NCI-H524 treated with DMSO at 0.1 percent for 48 hours (cell line): ENCODE measurements at places on chromosomes 1 and 21.
A peak's percentile ranks its signal among the peaks of the same experiment; 100 is the strongest.

DNA sequence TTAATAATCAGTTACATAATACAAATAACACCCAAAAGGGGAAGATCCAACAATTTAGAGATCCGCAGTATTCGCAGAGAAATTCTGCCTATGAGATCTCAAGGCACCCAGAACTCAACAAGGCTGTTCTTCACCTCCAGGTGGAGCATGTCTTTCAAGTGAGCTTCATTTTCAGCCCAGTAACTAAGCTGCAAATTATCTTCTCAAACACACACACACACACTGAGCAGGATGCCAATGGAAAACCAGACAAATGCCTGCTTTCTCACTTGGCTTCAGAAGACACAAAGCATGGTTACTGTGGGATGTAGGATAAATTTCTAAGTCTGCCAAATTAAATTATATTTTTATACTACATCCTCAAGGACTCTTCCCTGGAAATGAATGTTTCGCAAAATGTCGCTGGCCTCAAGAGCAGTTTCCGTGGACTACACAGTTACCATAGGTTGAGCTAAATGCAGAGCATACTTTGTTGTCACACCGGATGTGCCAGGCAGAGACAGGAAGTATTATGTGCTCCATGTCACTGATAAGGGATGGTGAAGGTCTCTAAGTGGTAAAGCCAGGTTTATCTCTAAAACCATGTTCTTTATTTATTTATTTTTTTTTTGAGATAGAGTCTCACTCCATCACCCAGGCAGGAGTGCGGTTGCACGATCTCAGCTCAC is 30.3 kb downstream of the UBR4 start:
- DNase-seq, result no peak

GRCh38 chr1:86696522-86696921 is 7.9 kb upstream of the SH3GLB1 start:
- no peak for DNase-seq

DNA sequence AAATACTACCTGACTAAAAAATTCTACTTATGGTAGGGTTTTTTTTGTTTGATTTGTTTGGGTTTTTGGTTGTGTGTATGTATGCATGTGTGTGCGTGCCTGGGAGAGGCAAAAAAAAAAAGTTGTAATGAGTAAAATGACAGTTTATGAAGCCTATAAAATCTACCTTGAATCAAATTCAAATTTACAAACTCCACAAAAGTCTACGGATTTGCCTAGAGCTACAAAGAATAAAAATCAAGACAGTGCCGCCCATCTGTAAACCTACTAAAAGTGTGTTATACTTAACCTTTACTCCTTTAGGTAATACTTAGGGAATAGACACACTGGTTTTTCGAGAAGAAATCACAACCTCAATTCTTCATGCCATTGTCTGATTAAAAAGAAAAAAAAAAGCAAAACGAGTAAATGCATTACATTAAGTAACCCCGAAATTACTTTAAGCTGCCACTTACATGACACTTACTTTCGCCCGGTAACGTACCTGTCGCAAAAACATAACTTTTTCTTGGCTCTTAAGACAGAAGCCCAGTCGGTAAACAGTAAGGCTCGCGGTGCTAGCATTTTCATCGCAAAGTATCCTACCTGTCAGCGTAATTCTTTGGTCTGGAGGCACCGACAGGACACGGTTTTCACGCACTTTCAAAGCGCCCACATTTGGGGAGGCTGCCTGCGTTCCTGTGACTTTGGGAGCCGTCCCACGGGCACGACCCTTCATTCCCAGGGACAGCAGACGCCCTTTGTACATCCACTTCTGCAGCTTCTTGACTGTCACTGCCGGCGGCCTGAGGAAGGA is 951 bp downstream of the SYDE2 start:
- no peak for DNase-seq

- no peak for DNase-seq
These were observed 6.2 kb upstream of the EXTL1 start for GRCh38 chr1:26015358-26015757.

DNA sequence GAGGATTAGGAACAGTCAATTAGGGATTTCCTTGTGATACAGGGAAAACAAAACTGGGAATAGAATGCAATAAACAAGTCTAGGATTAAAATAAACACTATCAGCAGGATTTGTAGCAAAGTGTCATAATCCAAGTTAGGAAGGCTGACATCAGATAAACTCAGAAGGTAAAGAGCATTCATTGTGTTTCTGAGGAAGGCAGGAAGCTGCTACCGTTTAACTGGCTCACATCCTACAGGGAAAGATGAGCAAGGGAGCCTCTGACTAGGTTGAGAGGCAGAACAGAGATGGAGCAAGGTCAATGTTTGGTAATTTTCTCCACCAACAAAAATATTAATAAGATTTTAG is 124.7 kb downstream of the POU2F1 start:
- no peak for DNase-seq

- DNase-seq, result no peak
These were observed 120.8 kb downstream of the DMRTB1 start for GRCh38 chr1:53580009-53580400.

GRCh38 chr1:14626869-14627607 is 28.6 kb downstream of the KAZN start:
- DNase-seq, result no peak

DNA sequence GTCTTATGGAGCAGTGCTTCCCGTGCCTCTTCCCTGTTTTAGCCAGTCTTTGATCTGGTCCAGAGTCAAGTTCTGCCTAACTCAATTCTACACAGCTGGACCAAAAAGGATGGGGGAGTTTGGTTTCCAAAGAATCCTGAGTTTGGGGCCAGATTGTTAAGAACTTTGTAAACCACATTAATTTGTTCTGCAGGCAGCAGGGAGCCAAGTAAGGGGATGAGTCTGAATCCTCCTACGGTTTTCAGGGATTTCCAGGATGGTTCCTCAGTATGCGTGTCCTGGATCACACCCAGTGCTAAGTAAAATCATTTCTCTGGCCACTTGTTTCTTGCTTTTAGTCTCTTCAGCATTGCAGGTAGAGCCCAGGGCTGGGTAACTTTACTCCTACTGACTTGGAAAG is 26.1 kb upstream of the GJA5 start:
- DNase-seq, result no peak

DNA sequence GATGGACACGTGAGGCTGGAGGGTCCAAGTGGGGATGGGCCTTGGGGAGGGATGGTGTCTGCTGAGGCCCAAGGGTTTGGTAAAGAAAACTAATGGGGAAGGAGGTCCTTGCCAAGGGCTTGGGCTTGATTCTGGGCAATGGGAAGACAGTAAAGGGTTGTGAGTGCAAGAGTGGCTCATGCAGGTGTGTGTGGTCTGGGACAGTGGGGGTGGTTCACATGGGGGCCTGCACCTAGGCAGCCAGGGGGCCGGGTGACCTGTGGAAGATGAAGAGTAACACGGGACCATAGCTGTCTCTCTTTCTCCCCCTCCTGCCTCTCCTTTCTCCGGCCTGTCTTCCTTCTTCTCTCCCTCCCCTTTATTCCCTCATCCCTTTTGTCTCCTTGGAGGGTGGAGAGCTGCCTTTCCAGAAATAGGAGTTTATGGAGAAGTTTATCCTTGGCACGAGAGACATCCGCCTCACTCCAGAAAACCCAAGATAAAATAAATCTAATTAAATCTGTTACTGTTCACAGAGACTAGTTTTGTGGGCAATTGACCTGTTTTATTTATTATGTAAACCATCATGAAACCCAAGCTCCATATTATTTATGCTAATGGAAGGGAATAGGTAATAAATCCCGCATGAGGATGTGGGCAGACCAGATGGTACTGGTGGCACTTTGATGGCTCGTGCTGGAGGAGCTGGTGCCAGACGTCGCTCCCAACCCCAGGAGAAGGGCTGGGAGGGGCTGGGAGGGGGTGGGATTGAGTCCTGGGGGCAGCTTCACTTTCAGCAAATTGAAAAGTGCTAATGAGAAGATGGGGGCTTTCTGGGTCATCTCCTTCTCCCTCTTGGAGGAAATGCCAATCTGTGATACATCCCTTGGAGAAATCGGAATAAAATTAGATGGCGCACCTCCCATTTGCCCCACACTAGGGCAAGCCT is 272.9 kb upstream of the CSF3R start:
- DNase-seq, result peak; percentile 91

- DNase-seq, result no peak
These were observed 242.5 kb upstream of the TMPRSS15 start for GRCh38 chr21:18646116-18646515.

DNA sequence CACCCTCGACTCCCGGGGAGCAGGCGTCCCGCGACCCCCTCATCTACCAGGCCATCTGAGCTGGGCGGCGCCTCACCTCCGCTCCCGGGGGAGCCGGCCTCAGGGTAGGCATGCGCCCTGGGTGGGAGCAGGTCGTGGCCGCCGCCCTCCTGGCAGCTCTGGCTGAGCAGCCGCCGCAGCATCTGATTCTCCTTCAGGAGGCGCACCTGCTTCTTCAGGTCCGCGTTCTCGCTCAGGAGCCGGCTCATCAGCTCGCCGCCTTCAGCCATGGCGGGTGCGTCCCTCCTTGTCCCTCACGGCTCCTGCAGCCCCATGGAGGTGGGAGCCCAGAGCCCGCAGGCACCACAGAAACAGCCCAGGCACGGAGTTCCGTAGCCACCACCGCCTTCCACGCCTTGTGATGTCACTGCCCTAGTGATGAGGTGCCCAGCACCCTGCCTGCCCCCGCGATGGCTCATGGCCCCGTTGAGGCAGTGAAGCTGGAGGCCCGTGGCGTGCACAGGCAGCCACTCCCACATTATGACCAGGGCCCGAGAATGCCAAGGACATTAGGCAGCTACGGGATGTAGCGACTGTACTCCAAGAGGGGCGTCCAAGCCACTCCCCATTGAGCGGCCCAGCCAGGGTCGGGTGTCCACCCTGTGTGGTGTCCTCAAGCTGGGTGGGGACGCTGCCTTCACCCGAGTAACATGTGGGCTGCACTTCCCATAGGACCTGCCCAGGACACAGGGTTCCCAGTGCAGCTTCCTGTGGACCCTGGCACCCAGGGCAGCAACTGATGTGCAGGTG is 1.5 kb downstream of the SPATC1L start:
- DNase-seq, result no peak

GRCh38 chr1:206704226-206704625 is 19.5 kb downstream of the MAPKAPK2 start:
- no peak for DNase-seq

- no peak for DNase-seq
These were observed 20.8 kb upstream of the ETV3 start for GRCh38 chr1:157158967-157159366.

GRCh38 chr1:30719406-30720270 is 3.7 kb downstream of the MATN1 start:
- DNase-seq, result no peak

DNA sequence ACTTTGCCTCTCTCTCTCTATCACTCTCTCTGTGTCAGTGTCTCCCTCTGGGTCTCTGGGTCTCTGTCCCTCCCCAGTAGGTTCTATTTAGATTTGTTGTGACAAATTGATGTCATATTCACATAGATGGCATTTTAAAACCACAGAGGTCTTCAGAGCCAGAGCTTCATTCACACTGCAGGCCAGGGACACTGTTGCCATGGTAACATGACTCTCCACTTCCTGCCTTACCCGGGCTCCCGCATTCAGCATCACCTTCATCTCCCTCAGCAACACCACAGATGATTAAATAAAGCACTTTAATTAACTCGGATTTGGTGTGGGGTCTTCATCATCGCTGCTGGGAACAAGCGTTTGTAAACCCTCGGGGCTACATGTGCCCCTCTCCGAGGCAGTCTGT is 132.6 kb downstream of the ETS2 start:
- DNase-seq, result peak; percentile 3

DNA sequence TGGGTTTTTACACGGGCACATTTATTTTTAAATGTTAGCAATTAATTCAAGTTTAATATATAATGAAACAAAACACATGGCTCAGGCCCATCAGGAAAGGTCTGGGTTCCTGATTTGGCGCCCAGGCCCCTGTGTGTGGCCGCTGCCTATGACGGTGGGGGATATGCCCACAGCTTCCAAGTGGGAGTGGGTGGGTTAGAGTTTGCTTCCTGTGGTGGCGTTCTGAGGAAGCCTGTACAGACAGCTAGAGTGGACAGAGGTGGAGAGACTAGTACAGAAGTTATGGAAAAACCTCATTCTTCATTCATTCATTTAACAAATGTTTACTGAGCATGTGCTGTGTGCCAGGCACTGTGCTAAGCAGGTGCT is 22.4 kb upstream of the EPS8L3 start:
- DNase-seq, result no peak

- no peak for DNase-seq
These were observed 120.9 kb upstream of the PRDX6 start for GRCh38 chr1:173356191-173356762.

GRCh38 chr1:101262630-101263348 is 26.0 kb downstream of the S1PR1 start:
- DNase-seq, result no peak

GRCh38 chr1:192849011-192849410 is 40.2 kb downstream of the RGS2 start:
- no peak for DNase-seq

DNA sequence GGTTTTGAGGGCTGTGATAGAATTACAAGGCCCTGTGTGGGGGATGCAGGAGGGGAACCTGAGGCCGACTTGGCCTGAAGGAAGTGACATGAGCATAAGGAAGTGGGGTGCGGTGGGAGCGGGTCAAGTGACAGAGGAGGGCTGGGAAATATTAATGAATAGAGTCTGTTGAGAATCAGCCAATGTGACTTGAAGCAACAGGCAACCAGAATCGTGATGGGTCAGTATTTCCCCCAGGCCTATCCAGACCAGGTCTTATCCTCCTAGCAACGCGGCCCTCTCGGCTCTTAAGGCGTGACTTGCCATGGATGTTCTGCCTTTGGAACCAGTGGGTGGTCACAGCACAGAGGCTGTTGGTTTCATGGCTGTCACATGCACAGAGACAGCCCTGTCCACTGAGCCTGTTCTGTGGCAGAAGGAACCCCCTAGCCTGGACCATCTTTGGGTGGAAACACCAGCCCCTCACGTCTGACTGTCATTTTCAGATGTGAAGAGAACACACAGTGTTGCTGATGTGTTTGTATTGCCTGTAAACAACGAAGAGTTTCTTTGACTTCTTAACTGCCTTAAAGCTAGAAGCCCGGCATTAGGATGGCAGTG is 468.8 kb downstream of the CAMTA1 start:
- DNase-seq, result no peak

GRCh38 chr1:201309416-201309815 is 26.1 kb downstream of the PKP1 start:
- peak; percentile 43 for DNase-seq

DNA sequence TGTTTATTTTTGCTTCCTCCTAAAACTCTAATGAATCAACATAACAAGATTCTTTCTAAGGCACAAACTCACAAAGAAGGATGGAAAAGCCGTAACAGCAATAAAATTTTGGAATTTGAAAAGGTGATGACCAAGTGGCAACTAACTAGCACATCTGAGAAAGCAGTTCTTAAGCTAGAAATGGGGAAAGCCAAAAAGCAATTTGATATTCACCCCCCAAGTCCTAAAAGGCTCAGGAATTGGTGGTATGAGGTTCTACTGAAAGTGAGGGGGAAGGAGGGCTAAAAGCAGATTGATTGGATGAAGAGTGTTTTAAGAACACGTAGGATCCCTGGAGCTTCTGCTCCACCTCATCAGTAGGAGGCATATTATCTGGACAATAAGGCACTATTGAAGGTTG is 43.4 kb upstream of the FBXO28 start:
- no peak for DNase-seq
